GM23338 (cell line): ENCODE measurements at places on chromosomes 7 and 10. TPM values are rescaled to one million over a fixed set of nuclear protein-coding genes. Genes with fewer than 3 reads are reported as not detected.

Gene PRSS37
- total RNA-seq, result not detected in 2 replicates

Gene SFXN3
- 2.3 and 3.8 TPM in 2 replicates for total RNA-seq

Gene PTPRN2
- 3.7 and 4.0 TPM in 2 replicates for total RNA-seq

- H3K27me3 ChIP-seq, result no peaks in the 10 kb centered on the region
- no peaks in the 10 kb centered on the region for H3K4me1 ChIP-seq
- no peak for DNase-seq
- no peak overlapping the region for H3K27ac ChIP-seq
- no peaks in the 10 kb centered on the region for H3K36me3 ChIP-seq
- H3K4me3 ChIP-seq, result no peak overlapping the region
Measured at GRCh38 chr10:69047111-69047832, 40.6 kb upstream of the SRGN start.

DNA sequence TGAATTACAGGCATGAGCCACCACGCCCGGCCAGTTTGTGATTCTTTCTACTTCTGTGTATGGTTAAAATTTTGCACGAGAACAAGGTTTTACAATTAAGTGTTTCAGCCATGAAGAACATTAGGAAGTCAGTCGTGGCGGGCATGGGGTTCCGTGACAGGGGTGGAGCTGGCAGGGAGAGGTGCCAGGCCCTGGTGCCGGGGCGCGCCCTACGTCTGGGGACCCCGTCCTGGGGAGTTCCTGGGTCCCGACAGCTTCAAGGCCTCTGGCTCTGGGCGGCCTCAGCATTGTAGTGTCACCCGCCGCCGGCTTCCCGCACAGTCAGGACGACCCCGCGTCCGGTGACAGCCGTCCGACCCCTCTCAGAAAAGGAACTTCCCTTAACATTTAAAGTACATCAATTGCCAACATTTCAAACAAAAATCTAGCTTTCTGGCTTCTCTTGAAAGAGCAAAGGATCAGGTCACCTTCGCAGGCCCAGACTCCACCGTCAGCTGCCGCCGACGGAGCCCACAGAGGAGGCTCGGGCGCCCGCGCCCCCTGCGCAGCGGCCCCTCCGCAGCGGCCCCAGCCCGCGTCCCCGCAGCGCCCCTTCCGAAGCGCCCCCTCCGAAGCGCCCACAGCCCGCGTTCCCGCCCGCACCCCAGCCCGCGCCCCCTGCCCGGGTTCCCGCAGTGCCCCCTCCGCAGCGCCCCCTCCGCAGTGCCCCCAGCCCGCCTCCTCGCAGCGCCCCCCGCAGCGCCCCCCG is 23.2 kb upstream of the MKI67 start:
- H3K27ac ChIP-seq, result no peak overlapping the region
- H3K36me3 ChIP-seq, result no peaks in the 10 kb centered on the region
- peaks cover 19% of the 10 kb centered on the region for H3K27me3 ChIP-seq
- H3K4me1 ChIP-seq, result peaks cover 3% of the 10 kb centered on the region; the same call in 1 of the 2 replicates
- DNase-seq, result peak; percentile 36
